HFF-Myc (cell line): ENCODE measurements at places on chromosomes 1 and 21.

- no peak for DNase-seq
Observed at GRCh38 chr21:15788847-15789523, 59.2 kb downstream of the USP25 start.

DNA sequence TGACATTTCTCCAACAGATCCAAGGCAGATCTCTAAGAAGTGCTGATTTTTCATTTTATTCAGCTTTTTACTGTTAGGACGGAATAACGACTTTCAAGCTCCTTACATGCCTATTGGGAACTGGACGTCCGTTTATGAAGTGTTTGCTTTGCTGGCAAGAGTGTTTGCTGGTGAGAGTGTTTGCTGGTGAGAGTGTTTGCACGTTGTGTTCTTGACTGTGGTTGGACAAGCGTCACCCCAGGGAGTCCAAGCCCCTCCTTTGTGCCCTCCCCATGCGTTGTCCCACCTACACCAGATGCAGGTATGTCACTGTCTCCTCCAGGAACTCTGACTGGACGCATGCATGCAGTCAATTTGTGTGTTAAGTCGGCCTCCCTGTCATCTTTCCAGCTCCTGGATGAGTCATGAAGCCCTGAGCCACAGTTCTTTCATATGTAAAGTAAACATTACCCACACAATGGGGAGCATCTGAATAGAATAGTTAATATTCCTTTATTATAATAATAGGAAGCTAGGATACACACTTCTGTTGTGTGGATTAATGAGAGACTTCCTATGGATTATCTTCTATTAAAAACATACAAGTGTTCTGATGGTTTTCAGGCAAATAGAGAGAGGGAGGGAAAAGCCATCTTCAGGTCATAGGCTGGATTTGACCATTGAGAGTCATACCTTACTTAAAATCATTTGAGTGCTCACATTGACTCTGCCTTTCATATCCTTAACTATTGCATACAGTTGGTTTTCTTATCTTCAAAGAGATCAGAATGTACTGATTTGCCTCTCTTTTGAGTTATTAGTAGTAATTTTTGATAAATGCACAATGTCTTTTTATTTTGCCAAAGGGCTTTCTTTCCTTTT lies 119.2 kb downstream of the GALNT2 start:
- peak; percentile 85 for DNase-seq

DNA sequence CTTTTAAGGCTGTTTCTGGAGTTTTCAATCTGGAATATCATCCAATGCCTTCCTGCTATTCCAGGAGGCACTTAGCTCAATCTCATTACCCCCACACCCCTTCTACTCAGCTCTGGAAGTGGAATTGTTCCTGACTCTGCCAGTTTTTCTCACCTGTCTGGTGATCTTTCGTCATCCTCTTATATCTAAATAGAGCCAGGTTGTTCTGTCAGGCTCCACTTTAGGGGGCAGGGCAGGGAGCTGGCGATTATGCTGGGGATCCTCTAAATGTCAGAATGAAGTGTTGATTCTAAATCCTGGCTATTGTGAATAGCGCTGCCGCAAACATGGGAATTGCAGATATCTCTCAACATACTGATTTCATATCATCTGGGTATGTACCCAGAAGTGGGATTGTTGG lies 63.6 kb upstream of the ETV3 start:
- no peak for DNase-seq

DNA sequence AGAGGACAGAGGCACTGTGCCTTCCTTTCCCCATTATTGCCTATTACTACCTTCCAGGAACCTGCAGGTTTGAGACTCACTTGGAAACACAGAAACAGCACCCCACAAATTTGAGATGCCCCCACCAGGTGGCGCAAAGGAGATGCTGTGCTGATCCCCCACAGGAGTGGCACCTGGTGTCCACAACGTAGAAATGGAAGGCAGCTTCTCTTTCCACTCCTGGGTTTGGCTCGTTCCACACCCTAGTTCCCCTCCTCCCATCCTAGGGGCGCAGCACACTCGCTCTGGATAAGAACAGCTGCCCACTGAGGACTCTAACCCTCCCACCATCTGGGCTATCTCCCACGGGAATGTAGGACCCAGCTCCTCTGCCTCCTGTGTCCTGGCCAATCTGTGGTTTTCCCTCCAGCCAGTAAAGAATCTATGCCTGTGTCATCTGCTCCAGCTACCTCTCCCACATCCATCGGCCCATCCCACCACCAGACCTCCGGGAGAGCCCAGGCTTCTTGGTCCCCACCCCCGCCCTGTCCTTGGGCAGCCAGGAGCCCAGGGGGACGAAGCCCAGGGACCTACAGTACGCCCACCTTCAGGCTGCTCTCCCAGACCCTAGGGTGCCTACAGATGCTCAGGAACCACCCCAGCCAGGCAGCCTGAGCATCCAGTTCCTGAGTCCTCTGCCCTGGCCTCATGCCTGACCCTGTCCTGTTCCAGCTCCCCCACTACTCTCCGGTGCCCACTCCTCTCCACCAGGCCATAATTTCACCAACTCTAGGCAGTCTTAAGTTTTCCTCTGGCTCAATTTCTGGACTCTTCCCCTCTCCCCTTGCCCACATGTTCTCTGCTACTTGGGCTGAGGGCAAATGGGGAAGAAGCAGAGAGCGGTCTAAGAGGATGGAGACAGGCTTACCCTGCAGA lies 549 bp downstream of the THBS3 start:
- DNase-seq: peak; percentile 64

GRCh38 chr1:219179293-219179692 lies 5.6 kb downstream of the LYPLAL1 start:
- DNase-seq: no peak

DNA sequence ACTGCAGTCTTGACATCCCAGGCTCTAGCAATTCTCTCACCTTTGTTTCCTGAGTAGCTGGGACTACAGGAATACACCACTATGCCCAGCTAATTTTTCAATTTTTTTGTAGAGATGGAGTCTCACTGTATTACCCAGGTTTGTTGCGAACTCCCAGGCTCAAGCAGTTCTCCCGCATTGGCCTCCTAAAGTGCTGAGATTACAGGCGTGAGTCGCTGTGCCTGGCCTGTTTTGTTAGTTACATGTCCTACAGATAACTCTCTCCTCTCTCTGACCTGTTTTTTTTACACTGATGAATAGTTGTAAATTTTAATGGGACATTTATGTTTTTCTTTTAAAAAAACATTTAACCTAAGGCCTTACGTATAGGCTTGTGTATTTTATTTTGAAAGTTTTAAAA lies 19.8 kb downstream of the PTBP2 start:
- no peak for DNase-seq

GRCh38 chr1:167573035-167573434 lies 19.5 kb upstream of the CREG1 start:
- DNase-seq: no peak

- no peak for DNase-seq
Observed at GRCh38 chr1:19011845-19012231, 55.4 kb upstream of the IFFO2 start.
